ENCODE measurements at places on chromosomes 7 and 10.

- DNase-seq: no peak
Measured at GRCh38 chr10:118927321-118927720, 102.2 kb upstream of the NANOS1 start.

GRCh38 chr7:23955600-23956149 is 245.7 kb downstream of the STK31 start:
- DNase-seq: no peak

DNA sequence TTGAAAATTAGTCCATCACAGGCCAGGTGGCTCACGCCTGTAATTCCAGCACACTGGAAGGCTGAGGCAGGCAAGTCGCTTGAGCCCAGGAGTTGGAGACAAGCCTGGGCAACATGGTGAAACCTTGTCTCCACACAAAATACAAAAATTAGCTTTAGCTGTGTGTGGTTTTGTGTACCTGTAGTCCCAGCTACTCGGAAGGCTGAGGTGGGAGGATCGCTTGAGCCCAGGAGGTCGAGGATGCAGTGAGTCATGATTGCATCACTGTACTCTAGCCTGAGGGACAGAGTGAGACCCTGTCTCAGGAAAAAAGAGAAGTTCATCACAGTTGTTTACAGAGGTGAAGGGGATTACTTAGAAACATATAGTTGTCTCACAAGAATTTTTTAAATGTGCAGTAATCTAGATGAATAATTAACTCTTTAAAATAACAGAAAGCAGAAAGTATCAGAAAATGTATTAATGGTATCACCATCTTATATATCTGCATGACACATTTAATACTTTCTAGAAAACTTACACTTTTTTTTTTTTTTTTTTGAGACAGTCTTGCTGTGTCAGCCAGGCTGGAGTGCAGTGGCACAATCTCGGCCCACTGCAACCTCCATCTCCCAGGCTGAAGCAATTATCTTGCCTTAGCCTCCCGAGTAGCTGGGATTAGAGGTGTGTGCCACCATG is 8.9 kb downstream of the LCOR start:
- DNase-seq: no peak

GRCh38 chr7:88226886-88227516 is 7.2 kb upstream of the SRI start:
- no peak for DNase-seq

DNA sequence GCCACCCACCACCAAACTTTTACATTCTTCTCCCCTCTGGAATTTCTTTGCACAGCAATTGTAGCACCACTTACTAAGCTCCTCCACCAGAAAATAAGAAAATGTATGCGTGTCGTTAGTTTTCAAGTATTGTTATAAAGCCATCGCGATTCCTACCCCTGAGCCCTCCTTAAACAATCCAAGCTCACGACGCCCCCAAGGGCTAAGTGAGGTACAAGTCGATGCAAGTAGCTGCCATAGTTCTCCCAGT is 1.3 kb downstream of the FRAT2 start:
- no peak for DNase-seq

DNA sequence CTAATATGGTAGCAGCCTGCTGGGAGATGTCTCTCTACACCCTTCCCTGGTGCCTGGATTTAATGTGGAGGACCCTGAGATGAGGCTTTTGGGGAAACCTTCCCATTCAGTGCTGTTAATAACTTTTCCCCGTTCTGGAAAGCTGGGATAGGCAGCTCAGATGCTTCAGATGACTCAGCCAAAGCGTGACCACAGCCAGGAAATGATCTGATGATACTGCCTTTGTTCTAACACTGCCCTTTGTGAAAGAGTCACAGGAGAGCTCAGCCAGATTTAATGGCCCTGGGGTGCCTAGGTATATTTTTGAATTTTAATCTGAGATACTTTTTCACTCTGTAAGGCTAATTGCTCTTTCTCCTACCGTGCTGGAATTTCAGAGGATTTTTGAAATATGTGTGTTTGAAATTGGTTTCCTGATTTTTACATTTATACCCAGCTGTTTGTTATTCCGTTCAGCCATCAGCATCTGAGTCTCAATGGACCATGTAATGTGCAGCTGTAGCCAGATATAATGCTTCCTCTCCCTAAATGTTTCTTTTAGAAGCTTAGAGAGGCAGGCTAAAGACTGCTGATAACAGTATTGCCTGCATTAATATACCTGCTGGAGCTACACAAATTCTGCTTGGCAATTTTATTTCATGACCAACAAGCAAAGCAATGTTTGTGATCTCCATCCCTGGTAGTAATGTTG is 17.8 kb downstream of the CELF2 start:
- peak; percentile 17 for DNase-seq

DNA sequence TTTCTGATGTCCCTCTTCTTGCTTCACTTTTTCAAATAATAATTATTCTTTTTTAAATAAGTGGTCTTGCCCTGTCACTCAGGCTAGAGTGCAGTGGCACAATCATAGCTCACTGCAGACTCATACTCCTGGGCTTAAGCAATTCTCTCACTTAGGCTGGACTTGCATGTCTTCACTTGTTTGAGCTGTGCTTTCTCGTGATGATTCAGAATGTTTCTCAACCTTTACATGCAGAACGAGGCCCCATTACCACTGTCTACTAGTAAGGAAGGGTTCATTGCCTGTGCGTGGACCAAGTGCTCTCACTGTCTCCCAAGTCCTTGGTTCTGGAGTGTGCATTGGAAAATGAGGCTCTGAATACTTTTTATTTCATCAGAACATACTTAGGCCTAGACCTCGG is 468.6 kb upstream of the COBL start:
- no peak for DNase-seq

GRCh38 chr10:79127151-79127961 is 58.6 kb downstream of the ZMIZ1 start:
- DNase-seq: no peak

DNA sequence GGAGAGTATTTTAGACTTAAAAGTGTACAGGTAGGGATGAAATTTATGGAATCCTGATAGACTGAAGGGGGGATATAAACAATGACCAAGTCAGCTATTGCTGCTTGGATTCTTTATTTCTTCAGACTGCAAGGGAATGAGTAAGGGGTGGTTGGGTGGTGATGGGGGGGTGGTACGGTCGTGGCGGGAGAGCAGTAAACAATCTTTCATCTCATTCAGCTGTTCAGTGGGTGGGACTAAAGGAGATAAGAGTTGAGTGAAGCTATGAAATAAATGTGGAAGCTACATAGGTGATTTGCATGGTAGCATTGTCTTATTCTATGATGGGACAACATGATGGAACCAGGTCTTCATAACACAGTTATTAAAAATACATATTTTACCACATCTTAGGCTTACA is 1.8 kb downstream of the SEPTIN7 start:
- no peak for DNase-seq

DNA sequence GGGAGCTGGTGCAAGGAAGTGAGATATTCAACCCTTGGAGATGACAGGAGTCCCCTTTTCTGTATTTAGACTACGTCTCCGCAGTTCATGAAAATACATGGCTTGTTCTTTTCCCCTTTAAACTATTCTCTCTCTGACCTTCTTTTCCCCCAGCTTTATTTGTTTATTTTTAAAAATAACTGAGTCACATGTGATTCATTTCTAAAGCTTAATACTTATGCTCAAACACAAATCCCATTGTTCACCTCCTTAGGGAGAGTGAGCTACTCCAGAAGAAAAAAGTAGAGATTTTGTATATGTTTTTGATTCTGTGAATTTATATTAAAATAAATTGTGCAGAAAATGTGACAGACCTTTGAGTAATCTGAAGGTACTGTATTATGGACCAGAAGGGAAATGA is 35.9 kb upstream of the FZD1 start:
- DNase-seq: no peak

GRCh38 chr10:23968301-23968700 is 240.6 kb upstream of the KIAA1217 start:
- no peak for DNase-seq

DNA sequence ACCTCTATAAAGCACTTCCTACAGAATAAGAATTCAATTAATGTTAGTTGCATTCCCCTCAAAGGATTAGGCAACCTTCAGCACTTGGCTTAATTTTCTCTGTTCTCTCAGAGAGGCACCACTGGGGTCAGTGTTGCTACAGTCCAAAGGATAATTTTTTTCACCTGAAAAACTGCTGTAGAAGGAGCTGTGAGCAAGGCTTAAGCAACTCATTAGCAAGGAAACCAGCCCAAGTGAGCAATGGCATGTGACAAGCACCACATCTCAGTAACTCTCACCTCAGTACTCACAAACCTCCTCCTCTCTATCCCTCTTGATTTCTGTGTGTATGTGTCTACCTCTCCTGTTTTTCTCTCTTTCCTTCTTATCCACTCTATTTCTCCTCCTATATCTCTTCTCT is 55.9 kb downstream of the DGKI start:
- DNase-seq: no peak

- DNase-seq: no peak
Measured at GRCh38 chr7:2791390-2791789, 52.7 kb downstream of the GNA12 start.

- DNase-seq: no peak
Measured at GRCh38 chr10:86123715-86124114, 242.9 kb downstream of the GRID1 start.

DNA sequence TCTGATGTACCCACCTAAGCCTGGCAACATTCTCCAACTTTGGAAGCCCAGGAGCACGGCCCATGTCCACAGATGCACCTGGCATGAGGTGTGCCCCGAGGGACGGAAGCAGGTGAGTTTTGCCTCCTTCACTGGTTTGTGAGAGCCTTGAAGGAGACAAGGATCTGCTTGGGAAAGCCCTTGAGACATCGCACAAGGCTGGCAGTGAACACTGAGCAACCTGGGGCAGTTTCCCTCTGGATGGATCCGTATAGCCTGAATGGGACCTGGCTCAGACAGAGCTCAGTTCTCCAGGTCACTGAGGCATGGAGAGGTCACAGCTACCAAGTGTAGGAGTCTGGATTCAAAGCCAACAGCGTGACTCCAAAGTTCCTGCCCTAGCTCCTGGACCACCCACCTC is 8.8 kb upstream of the NUPR2 start:
- no peak for DNase-seq

- no peak for DNase-seq
Measured at GRCh38 chr10:86262688-86263181, 103.9 kb downstream of the GRID1 start.

- no peak for DNase-seq
Measured at GRCh38 chr7:140722254-140722653, 25.7 kb downstream of the NDUFB2 start.

DNA sequence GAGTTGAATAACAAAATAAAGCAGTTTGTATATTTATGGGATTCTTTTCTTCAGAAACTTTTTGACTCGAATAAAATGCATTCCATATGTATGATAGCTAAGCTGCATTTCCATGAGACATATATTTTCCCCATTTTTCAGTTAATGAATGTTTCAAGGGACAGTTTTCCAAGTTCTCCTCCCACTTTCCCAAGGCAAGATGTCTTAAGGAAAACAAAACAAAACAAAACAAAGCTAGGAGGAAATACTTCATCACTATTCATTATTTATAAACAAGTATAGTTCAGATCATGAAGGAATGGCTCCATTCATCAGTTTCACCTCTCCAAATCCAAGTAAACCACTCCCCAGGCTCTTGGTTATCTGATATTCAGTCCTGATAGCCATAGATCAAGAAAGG is 261.0 kb downstream of the WDR11 start:
- no peak for DNase-seq
